ENCODE measurements at places on chromosomes 12 and 14.

DNA sequence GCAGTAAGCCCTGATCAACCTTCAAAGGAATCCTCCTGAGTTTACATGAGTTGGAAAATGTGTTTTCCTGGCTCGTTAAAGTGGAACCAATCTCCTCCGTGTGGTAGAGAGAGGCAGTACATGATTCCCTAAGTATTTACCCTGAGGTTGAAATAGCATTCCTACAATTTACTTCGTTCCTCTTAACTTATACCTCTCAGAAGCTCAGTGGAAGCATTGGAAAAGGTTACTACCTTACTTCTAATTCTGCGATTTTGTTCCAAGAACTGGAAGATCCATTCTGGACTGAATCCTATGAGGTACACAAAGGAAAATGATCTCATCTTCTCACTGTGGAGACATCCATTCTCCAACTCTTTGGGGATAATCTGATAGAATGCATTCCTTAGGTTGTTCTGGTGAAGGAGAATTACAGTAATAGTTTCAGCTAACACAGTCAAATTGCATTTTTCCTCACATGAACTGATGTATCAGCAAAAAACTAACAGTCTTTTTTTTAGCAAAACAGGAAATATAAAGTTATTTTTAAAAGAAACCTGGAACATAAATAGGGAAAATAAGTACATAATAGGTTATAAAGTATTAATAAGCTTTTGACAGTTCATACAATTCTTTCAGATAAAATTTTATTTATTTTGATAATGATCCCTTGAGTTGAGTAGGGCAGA lies 475.6 kb downstream of the PDZRN4 start:
- DNase-seq = no peak

- no peak for DNase-seq
Observed at GRCh38 chr14:76126076-76126475, 25.6 kb upstream of the GPATCH2L start.

DNA sequence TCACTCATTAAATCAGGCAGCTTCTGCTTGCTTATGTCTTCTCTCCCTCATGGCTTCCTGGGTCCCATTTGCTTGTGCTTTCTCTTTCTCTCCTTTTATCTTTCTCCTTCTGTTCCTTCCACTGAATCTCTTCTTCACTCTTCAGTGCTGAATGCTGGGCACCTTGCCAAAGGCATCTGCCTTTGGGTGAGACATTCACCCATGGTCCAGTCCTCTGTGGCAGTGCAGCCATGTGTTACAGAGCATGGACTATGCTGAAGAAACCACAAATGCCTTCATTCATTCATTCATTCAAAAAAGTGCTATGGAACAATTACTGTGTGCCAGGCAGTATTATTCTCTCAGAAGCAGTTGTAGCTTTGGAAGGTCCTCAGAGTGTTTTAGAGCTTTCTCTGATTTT lies 344.4 kb upstream of the STXBP6 start:
- DNase-seq = no peak

DNA sequence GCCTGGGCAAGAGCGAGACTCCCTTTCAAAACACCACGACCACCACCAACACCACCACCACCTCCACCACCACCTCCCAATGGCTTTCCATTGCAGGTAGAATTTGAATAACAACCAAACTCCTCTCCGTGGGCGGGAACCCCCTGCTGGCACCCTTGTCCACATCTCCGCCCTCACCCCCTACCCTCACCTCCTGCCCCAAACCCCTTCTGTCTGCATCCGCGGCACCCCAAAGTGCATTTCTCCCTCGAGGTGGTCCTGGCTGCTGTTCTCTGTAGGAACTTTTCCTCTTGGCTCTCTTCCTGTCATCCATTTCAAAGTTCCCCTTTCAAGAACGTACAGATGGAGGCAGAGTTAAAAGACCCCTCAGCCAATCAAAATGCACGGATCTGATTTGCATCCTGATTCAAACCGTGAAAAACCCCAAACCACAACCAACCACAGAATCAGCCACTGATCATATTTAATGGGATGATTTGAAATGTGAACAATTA lies 3.8 kb downstream of the SDSL start:
- DNase-seq = no peak

- DNase-seq = no peak
Observed at GRCh38 chr14:63186453-63186852, 17.8 kb upstream of the RHOJ start.

GRCh38 chr14:55807053-55807880 lies 227.3 kb downstream of the KTN1 start:
- DNase-seq = peak; percentile 57

DNA sequence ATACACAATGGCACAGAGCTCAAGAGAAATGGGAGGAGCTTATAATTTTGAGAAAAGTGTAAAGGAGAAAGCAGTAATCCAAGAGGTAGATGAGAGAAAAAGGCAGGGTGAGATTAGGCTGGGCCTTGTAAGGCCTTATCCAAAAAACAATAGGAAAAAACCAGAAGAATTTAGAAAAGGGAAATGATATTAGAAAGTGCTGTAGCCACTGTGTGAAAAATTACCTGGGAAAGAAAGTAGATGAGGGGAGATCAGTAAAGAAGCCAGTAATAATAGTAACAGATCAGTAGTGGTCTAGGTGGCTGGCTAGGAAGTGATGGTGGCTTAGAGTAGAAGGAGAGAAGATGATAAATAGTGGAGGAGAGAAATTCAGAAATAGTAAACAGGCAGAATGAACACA lies 66.3 kb upstream of the CFL2 start:
- no peak for DNase-seq

DNA sequence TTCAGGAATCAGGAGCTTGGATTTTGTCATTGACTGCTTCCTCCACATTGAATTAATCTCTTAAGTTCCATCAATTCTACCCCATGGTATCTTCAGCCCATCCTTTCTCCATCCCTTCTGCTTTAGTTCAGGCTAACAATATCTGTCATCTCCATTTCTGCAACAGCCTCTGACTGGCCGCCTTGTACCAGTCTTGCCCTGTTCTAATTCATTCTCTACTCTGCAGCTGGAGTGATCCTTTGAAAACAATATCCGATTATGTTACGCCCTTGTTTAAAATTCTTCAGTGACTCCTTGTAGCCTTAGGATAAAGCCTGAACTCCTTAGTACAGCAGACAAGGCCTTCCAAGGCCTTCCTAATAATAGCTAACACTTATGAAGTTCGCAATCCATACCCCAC lies 170.2 kb downstream of the ETV6 start:
- DNase-seq = peak; percentile 14

- no peak for DNase-seq
Observed at GRCh38 chr14:21262410-21262809, 6.8 kb downstream of the HNRNPC start.

DNA sequence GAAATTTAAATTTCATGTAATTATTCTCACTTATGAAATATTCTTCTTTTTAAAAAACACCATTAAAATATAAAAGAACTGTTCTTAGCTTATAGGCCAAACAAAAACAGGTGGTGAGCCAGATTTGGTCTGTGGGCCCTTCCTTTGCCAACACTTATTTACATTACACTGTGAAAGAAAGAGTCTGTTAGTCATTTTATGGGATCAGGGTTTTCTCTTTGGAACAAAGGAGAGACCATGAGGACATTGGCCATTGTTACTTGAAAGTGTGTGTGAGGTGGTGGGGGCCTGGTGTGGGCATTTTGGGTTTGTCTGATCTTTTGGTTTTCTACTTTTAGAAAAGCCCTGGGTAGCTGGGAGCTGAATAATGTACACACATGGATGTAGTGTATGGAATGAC lies 62.7 kb downstream of the TTC6 start:
- DNase-seq = no peak

DNA sequence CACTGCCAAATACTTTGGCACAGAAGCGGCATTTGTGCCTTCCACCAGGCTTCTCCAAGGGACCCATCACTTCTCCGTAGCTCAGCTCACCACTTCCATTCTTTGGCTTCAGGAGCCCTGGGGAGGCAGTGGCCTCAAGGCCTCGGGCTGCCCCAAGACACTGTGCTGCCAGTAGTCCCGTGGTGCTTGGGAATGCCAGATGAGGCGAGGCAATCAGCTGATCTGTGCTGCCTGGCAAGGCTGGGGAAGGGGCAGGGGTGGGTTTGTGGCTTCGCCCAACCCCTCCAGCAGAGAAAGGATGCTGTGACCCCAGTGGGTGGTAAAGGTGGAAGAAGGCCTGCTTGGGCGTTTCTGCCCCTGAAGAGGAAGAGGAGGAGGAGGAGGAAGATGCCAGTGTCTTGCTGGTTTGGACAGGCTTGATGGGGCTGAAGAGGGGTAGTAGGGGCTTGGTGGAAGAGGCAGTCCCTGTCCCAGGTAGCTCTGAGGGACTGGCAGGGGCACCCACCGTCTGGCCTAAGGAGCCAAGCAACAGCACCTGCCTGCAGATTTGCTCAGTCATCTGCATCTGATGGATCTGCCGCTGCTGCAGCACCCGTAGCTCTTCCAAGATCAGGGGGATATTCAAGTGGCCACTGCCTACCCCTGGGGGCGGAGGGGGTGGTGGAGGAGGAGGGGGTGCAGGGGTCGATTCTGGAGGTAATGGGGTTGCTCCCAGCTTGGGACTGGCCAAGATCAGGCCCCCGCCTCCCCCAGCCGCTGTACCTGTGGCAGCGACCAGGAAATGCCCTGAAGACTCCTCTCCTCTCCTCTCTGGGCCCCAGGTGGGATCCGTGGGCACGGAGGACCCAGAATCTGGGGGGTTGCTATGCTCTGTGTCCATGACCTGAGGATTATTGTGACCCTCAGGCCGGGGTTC lies 1.3 kb downstream of the SALL2 start:
- no peak for DNase-seq

GRCh38 chr12:19351346-19351745 lies 87.9 kb upstream of the AEBP2 start:
- no peak for DNase-seq

GRCh38 chr12:63301311-63301710 lies 150.3 kb upstream of the AVPR1A start:
- DNase-seq = no peak

GRCh38 chr14:74875941-74876913 lies at the start of gene PROX2:
PROX2 (minus strand) TSS chr14:74876145; CDS start chr14:74863834, 12,311 bp downstream.
- no peak for DNase-seq

DNA sequence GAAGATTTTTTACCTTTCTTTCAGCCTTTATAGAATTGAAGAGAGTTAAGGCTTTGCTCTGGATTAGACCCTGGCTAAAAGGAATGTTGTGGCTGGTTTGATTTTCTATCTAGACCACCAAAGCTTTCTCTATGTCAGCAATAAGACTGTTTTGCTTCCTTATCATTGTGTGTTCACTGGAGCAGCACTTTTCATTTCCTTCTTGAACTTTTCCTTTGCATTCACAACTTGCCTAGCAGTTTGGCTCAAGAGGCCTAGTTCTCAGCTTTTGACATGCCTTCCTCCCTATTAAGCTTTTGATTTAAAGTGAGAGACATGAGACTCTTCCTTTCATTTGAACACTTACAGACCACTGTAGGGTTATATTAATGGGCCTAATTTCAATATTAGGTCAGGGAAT lies 64.1 kb upstream of the USP15 start:
- no peak for DNase-seq

DNA sequence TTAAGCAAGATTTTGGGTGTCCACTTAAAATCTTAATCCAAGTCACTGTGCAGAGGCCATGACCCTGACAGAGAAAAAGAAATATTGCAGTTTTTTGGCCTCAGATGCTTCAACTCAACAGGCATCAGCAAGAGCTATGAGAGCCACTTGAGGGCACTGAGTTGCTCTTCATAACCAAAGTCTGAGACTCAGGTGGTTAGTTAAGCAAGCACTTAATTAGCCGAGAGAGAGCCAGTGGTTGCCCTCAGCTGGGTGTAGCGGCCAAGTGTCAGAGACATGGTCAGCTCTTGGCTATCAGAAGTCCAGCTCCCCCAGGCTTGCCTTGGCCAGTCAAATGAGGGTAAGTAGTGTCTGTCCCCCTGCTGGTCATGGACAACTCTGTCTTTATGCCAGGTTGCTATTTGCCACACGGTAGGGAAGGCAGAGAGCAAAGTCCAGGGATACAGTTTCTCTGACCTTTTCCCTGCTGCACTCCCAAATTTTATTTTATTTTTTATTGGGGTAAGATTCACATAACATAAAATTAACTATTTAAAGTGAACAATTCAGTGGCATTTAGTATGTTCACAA lies 9.0 kb upstream of the KRT71 start:
- DNase-seq = no peak

GRCh38 chr12:128818065-128819022 lies 5.4 kb downstream of the SLC15A4 start:
- DNase-seq = peak; percentile 82

GRCh38 chr12:27968972-27969623 lies 3.4 kb downstream of the PTHLH start:
- DNase-seq = peak; percentile 80

- no peak for DNase-seq
Observed at GRCh38 chr12:51185171-51185717, 12.3 kb upstream of the TFCP2 start.

DNA sequence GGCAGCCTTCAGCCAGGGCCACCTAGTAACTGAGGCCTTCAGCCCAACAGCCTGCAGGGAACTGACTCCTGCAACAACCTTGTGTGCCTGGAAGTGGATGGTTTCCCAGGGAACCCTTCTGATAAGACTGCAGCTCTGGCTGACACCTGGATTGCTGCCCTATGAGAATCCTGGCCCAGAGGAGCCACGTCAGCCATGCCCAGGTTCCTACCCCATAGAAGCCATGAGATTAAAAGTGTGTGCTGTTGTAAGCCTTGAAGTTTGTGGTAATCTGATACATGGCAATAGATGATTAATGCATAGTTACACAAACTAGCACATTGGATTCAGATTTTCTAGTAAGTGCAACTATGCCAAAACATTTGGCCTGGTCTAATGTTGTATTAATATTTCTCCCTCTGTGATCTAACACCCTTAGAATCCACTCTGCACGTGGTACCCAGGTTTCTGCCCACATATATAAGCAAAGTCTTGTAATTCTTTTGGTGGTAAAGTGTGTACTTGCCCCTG lies 64.8 kb upstream of the BEGAIN start:
- DNase-seq = no peak

- DNase-seq = no peak
Observed at GRCh38 chr12:130372936-130373335, 35.2 kb downstream of the PIWIL1 start.

DNA sequence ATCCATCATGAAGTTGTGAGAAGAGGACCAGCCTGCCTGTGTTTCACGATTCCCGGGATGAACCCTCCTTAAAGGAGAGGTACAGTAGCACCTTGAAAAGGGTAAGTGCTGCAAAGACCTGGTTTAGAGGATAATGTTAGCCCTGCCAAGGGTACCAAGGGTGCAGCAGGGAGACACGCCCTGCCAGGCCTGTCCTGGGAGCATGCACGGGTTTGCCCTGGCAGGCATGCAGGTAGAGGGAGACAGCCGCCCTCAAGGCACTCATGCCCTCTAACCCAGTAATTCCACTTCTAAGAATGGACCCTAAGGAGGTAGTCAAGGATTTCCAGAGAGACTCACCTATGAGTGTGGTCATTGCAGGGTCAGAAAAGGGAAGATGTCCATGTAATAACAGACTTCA lies 65.0 kb downstream of the DIO3 start:
- no peak for DNase-seq

Data from islet precursor cell (in vitro differentiated cells).